Eye (tissue), 1 donor: ENCODE measurements at places on chromosomes 6 and 20.

DNA sequence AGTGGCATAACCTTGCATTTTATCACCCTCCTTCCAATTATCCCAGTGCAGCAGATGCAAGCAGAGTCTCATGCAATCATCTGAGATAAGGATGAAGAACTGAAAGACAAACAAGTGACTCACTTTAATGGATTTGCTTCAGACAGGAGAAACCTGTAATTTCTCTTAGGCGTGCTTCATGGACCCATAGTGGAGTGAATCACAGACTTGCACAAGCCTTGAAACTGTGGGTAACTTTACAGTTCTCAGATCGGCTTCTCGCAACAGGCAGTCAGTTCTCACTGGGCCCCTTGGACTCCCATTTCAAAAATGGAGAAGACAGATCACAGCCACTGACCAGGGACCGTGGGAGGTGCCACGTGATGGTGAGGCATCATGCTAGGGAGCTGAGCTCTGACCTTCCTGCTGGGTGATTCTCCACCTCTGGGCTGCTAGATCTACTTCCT is at the start of gene ADGRF4:
Gene ADGRF4 (plus strand): TSS at position 239 of the 446 bp plus-strand sequence. CDS start 8,666 bp downstream, outside the sequence.
- no peak for DNase-seq

DNA sequence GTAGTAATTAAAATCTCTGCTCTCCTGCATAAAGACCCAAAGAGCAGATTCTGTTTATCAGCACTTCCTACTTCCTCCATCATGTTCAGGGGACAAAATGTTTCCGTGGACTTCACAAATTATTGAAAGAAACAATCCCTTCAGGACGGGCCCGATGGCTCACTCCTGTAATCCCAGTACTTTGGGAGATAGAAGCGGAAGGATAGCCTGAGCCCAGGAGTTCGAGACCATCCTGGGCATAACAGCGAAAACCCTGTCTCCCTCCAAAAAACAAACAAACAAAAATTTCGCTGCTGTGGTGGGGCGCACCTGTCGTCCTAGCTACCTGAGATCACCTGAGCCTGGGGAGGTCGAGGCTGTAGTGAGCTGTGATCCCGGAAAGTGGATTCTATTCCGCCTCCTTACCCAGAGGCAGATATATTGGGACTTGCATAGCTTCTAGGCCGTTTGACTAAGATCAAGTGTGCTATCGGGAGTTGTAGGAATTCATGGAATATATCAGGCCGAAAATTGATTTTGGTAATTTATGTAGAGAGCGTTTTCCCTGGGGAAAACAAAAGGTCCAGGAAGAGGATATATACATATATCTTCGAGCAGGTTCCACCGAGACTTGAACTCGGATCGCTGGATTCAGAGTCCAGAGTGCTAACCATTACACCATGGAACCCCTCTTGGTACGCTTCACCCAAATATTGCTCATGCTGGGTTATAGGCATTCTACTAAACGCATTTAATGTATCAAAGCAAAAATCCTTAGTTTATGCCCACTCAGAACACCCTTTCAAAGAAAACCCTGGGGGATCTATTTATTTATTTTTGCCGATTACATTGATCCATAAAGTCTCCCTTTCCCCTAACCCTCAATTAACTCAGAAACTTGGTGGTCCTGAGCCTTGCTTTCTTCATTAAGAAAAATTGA is 74.5 kb upstream of the ZNF184 start:
- peak; percentile 59 for DNase-seq

DNA sequence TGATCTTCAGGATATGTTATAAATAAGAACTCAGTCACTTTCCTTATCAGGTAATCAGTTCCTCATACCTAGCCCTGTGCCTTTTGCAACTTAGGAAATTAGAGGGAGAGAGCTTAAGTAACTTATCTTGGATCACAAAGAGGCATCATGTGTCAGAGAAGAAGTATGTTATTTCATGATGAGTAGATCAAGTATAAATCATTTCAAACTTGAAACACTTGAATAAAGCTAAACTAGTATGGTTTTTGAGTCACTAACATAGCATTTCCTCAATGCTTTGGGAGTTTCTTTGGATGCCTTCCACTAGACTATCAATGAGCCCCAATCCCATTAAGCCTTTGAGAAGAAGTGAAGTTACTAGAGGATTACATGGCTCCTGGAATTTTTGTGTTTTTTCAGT is 102.6 kb upstream of the TNFAIP3 start:
- DNase-seq: no peak

DNA sequence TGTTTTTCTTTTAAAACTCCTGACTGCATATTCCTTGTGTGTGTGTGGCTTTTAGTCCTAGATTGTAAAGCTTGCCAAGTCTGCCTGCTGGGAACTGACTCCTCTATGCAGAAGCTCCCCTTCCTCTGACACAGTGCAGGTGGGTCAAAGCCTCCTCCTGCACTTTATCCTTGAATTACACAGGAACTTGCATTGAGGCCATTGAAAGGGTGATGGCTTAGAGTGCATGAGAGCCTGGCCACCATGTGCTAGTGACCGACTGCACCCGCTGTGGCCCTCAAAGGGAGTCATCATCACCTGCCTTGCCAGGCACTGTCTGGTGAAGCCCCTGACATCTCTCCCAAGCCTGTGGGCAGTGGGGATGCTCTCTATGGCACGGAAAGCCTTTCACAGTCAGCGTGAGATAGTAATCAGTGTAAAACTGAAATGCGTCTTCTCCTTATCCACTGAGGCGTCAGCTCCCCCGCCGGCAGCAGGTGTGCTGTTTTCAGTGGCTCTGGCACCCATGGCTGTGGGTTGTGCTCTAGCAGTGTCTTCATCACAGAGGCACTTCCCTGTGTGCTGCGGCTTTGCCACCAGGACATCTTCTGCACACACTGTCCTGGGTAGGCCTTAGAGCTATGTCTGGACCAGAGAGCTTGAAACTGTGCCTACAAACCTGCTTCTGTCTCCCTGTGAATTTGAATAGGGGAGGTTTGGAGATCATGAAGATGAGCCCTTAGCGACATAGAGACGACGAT is 87.9 kb downstream of the THBS2 start:
- no peak for DNase-seq

DNA sequence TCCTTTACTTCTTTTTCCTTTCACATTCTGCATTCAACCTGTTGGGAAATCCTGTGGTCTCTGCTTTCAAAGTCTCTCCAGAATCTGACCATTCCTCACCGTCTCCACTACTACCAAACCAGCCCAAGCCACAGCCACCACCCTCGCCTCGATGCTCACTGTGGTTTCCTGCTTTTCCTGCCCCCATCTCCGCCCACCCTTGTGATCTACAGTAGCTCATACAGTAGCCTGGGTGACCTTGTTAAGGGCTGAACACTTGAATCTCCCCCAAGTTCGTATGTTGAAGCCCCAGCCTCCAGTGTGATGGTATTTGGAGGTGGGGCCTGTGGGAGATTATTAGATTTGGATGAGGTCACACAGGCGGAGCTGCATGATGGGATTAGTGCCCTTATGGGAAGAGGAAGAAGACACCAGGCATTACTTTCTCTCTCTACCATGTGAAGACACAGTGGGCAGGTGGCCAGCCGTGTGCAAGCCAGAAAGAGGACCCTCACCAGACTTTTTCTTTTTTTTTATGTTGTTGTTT is 189.0 kb upstream of the UST start:
- no peak for DNase-seq

DNA sequence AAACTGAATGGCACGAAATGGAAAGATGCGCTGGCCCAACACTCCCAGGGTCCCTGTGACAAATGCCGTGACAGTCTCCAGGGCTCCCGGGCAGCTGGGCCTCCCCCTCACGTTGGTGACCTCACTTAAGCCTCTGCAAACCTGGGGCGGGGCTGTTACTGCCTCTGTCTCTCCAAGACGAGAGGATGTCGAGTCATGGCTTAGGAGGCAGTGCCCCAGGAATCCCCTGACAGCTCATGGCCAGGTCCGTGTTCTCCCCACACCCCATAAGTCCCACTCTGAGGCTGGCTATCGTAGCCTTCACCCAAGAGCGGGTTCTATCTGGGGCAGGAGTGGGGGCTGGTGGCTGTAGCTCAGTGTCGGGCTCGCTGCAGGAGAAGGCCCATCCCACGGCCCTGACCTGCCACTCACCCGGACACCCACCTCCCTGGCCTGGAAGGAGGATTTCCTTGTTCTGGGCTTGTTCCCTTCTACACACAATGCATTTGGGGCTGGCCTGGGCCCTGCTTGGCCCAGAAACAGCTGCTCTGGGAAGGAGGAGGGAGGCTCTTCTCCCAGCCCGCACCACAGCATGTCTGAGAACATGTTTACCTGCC is 5.6 kb upstream of the RPS21 start:
- DNase-seq: no peak

GRCh38 chr6:29726571-29727194 is 3.4 kb downstream of the HLA-F start:
- no peak for DNase-seq

- DNase-seq: no peak
Observed at GRCh38 chr6:145275787-145276186, 459.5 kb downstream of the EPM2A start.

DNA sequence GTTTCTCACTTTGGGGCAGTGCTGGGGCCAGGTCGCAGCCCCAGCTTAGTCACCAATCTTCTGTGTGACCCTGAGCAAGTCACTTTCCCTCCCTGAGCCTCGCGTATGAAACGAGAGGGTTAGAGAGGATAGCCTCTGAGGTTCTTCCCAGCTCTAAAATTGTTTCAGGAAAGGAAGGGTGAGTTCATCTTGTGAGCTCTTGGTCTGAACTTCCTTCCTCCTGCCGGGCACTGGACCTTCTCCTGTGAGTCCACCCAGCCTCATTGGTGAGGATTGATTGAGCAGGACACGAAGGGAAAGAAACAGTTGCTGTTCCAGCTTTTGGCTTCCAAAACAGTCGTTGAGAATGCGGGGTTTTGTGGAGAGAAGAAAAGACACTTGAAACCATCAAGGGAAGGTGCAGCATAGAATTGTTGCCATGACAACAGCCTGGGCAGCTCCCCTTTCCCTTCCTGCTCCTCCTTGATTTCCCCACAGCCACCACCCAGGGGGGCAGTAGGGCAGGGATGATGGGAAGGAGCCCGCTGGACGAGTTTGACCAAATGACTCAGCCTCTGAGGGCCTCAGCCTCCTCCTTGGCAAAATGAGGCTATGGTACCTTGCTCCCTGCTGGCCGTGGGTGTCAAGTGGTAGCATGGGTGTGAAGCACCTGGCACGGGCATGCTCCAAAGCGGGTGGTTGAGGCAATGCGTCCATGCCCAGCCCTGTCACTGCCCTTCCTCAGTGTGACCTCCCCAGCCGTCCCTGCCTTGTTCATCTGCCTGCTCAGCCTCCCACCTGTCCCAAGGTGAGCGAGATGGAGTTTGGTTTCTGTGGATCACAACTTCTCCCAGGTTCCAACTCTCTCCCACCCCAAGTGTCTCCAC is 107.8 kb downstream of the CDC5L start:
- no peak for DNase-seq

GRCh38 chr20:37202267-37202943 is 23.1 kb upstream of the MROH8 start:
- DNase-seq: peak; percentile 84

DNA sequence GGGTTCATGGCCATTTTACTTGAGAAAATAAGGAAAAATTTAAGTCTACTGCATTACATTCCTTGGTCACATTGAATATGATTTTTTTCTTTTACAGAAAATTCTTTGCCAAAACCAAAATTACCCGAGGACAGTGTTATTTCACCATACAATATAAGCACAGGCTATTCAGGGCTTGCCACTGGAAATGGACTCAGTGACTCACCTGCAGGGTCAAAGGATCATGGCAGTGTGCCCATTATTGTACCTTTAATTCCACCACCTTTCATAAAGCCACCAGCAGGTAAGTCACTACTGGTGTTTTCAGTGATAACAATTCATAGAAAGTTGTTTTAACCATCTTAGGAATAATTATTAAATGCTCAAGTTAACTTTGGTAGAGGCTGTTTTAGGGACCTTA is 16.2 kb downstream of the SOBP start:
- no peak for DNase-seq

GRCh38 chr6:62391358-62391757 is 105.3 kb upstream of the KHDRBS2 start:
- DNase-seq: no peak

GRCh38 chr6:157368359-157369049 is 12.5 kb upstream of the ZDHHC14 start:
- DNase-seq: no peak

- DNase-seq: no peak
Observed at GRCh38 chr6:129124347-129124746, 241.4 kb downstream of the LAMA2 start.

GRCh38 chr6:167472148-167472547 is 147.3 kb downstream of the TTLL2 start:
- DNase-seq: peak; percentile 35

- DNase-seq: no peak
Observed at GRCh38 chr6:53018446-53018845, 23.4 kb upstream of the GSTA4 start.

DNA sequence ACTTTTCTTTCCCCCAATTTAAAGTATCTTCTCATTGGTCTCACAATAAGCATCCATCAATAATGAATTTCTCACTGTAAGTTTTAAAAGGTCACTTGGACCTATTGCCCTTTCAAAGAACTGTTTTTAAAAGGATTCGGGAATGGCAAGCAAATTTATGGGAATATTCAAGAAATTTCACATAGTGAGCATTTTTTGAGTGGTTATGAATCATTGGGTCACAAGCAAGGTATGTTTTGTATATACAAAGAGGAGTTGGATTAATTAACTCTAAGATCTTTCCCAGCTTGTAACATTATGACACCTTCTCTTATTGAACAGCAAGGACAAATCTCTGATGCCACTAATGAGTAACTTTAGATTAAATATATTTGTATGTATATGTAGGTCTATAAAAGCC is 165.0 kb downstream of the MOXD1 start:
- DNase-seq: no peak

DNA sequence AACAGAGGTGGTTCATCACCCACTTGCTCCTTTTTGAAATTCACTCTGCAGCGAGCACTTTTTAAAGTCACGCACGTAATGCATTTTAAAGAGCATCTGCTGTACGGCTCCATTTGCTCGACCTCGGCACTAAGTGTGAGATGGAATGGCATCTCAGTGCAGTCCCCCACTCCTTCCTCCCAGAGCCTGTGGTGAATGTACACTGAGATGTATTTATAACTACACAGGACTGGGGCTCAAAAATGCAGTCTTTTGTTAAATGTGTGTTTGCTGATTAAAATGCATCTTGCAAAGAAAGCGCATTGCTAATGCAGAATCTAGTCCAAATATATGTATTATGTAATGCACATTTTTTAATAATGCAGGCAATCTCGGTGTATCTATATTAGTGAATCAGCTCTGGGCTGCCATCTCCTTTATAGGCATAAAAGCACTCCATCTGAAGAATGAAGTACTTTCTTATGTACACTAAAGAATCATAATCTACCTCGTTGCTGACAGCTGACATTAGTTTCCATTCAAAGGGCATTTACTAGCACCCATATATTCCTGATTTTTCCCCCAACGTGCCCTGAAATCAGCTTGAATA is 14.0 kb downstream of the GNAS-AS1 start:
- DNase-seq: no peak

GRCh38 chr20:15618110-15618509 is 955.1 kb downstream of the KIF16B start:
- no peak for DNase-seq
